ENCODE measurements at places on chromosomes 1 and 21. TPM values are rescaled to one million over a fixed set of nuclear protein-coding genes. Genes with fewer than 3 reads are reported as not detected.

RIPK4 gene
- under 0.01 TPM for total RNA-seq

PATJ gene
- total RNA-seq = 21.3 TPM

RGS1 gene
- 52.9 TPM for total RNA-seq

LCE6A gene
- total RNA-seq = not detected

GRCh38 chr21:44524414-44525371 is 15.3 kb downstream of the KRTAP10-1 start:
- no peak overlapping the region for H3K4me3 ChIP-seq
- H3K27ac ChIP-seq = no peak overlapping the region
- no peak for DNase-seq
- no peaks in the 10 kb centered on the region for H3K36me3 ChIP-seq

DNA sequence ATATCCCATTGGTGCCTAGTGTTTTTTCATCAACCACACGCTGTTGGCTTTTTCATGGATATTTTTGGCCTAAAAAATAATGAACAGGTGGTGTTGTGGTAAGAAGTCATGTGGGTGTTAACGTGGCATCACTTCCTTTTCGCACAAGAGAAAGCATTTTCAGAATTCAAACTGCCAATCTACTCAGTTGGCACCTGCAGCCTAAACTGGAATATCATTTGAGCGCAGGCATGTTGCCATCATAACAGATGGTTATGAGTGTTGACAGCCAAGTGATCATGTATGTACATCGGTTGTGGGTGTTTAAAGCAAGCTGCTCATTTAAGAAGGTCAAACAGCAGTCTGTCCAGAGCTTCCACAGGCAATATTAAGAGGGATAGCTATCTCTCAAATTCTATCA is 1963.0 kb downstream of the NCAM2 start:
- H3K27ac ChIP-seq = no peak overlapping the region
- no peak overlapping the region for H3K4me3 ChIP-seq
- no peaks in the 10 kb centered on the region for H3K36me3 ChIP-seq
- no peaks in the 10 kb centered on the region for H3K4me1 ChIP-seq
- no peaks in the 10 kb centered on the region for H3K27me3 ChIP-seq

DNA sequence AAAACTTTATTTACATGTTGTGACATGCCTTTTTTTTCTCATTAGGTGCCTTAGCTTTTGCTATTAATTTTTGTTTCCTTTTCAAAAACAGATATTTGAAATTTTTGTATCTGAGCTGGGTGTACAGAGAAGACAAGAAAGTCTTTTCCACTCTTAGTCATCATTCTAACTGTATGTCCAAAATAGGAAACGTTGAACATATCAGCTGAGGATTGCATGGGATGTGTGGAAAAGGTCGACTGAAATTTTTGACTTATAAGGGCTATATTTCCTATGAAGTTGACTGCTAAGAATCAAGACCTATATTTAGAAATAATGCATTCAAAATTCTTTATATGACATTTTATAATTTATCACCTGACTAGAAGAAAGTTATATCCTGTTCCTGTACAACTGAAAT is 270.0 kb upstream of the ZRANB2 start:
- H3K4me1 ChIP-seq = no peaks in the 10 kb centered on the region
- H3K27me3 ChIP-seq = no peaks in the 10 kb centered on the region
- DNase-seq = no peak

DNA sequence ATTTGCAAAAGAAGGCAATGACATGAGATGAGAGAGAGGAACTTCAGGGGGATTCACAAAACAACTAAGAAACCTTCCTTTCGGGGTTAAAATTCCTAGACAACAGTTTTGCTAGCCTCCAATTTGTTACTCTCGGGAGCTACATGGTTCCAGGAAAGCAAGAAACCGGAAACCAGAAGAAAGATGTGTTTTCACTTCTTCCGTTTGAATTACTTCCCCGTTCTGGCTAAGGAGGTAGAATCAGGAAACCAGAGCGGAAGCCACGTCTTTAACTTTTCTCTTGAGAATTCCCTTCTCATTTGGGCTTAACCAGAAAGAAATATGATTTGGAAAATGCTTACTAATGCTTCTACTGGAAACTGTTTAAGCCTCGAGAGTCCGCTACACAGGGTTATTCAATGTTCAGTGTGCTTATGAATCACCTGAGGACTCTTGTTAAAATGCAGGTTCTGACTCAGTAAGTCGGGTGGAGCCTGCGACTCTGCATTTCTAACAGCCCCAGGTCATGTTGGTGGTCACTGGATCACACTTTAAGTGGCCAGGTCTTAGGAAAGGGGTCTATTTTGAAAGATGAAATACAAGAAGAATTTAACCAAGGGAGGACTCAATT is 43.5 kb upstream of the MCOLN3 start:
- H3K4me3 ChIP-seq = no peak overlapping the region
- no peaks in the 10 kb centered on the region for H3K4me1 ChIP-seq
- DNase-seq = no peak
- H3K36me3 ChIP-seq = no peaks in the 10 kb centered on the region
- H3K27ac ChIP-seq = no peak overlapping the region

DNA sequence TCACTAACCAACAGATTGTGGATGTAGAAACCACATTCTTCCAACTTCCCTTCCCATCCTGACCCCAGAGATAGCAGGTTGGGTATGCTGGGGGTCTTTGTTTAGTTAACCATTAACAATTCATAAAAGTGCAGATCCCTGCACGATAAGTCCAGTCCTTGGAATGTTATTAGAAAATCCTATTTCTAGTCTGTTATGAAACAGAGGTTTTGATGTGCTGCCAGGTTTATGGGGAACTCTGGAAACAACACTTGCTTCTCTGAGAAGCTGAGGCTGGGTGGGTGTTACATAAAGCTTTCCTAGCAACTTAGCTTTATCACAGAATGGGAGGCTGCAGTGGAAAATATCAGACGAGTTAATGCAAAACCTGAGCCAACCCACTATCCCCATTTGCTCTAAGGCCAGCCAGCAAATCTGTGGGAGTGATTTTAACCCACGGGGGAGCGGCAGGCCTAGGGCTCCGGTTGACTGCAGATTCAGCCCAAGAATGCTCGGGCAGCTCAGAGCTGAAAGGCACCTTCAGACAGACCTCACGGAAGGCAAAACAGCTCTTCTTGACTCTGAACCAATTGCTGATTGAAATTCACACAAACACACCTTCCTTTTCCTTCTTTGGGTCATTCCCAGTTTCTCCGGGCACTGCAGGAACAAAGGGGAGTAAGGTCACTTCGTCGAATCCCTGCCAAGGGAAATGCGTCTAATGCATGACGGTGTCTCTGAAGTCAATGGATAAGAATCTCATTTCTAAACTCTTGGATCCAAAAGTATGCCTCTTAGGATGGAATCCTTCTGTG is 111.7 kb upstream of the IRF2BP2 start:
- no peaks in the 10 kb centered on the region for H3K36me3 ChIP-seq
- peak overlapping the region; percentile 6 for H3K4me3 ChIP-seq
- peak; percentile 92 for DNase-seq
- peak overlapping the region; percentile 97 for H3K27ac ChIP-seq

- no peaks in the 10 kb centered on the region for H3K27me3 ChIP-seq
- H3K27ac ChIP-seq = no peak overlapping the region
- no peaks in the 10 kb centered on the region for H3K4me1 ChIP-seq
- DNase-seq = no peak
- H3K36me3 ChIP-seq = no peaks in the 10 kb centered on the region
Observed at GRCh38 chr1:172671591-172671990, 12.7 kb downstream of the FASLG start.

Measured in sigmoid colon (tissue), 7 donors.